Iris pigment epithelial cell (primary cell): ENCODE measurements at places on chromosomes 3 and 15.
A peak's percentile ranks its signal among the peaks of the same experiment; 100 is the strongest.

DNA sequence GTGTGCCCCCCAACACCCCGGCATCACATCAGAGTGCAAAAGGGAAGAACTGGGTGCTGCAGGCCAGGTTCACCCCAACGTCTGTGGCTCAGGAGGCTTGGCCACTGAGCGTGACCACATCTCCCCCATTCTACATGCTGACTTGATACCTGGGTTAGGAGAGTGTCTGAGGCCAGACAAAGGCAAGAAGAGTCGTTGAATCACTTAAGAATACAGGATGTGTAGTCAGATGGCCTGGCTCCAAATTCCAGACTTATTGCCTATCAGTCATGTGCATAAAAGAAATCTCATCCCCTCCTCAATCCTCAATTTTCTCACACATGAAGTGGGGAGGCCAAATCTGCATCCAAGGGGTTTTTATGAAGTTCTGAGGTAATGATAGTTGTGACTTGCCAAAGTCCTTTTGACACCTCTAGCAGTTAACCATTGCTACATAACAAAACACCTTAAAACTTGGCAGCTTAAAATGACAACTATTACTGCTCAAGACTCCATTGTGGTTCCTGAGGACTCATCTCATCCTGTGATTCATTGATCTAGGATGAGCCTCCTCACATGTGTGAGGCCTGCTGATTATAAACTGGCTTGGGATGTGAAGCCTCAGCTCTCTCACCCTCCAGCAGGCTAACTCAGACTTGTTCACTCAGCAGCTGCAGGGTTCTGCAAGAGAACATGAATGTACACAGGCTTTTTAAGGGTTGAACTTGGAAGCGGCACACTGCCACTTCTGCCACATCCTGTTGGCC is 138.8 kb upstream of the TLE3 start:
- DNase-seq: peak; percentile 88

- DNase-seq: peak; percentile 24
Measured at GRCh38 chr15:40695469-40695890, 506 bp downstream of the RAD51 start.

GRCh38 chr15:79410237-79410636 is 21.9 kb upstream of the MINAR1 start:
- no peak for DNase-seq

GRCh38 chr15:48202068-48202467 is 4.0 kb upstream of the SLC12A1 start:
- DNase-seq: no peak

- DNase-seq: no peak
Measured at GRCh38 chr15:28252831-28253230, 69.1 kb downstream of the HERC2 start.

DNA sequence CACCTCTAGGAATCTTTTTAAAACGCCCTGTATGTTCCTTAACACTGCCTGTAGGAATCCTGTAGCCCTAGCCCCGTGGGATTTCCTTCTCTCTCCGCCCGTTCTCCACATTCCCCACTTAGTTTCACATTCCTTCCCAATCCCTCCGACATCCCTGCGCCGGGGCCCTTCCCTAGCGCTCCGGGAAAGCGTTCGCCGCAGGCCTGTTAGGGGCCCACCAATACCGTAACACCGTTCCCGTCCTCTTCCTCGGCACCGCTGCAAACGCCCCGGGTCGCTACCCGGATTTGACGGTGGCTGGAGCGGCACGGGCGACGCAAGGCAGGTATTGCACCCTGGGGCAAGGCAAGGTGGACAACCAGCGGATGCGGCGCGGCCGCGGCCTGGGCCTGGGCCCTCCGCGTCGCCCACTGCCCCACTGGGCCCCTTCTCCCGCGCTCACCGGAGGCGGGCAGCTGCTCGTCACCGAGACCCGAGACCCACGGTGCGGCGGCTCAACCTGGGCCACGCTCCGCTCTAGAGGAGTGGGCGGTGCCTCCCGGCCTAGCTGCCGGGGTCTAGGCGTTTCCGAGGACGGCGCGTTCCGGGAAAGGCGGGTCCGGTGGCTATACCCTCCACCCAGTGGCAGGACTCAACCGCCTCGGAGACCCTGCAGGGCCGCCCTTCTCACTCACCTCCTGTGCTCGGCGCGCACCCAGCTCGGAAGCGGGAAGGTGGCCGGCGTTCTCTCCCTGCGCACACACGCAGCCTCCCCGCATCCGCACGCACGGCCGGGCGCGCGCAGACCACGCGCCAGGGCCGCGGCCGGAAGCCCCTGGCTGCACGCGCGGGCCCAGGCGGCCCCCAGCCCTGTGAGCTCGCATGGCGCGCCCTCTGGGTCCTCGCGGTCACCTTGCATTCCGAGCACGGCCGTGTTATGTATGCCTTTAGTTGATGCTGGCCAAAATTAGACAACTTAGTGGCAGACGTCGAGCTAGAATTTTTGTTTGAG is at the start of gene B3GALNT1:
Gene B3GALNT1 (minus strand): TSS at position 789 of the 991 bp plus-strand sequence. CDS start 18,595 bp downstream, outside the sequence.
- DNase-seq: peak; percentile 48

- DNase-seq: no peak
Measured at GRCh38 chr15:31278061-31278445, 48.6 kb upstream of the KLF13 start.

GRCh38 chr3:25695731-25696420 is 31.2 kb upstream of the TOP2B start:
- DNase-seq: no peak

GRCh38 chr3:196662033-196662432 is 22.5 kb downstream of the NRROS start:
- no peak for DNase-seq

- peak; percentile 15 for DNase-seq
Measured at GRCh38 chr3:126704494-126705214, 614 bp downstream of the CHCHD6 start.

- DNase-seq: no peak
Measured at GRCh38 chr3:132785292-132785691, 63.1 kb upstream of the NPHP3 start.

- DNase-seq: peak; percentile 56
Measured at GRCh38 chr3:112734171-112734570, 93.2 kb upstream of the CCDC80 start.

- DNase-seq: no peak
Measured at GRCh38 chr3:53592862-53593261, 98.5 kb downstream of the CACNA1D start.

GRCh38 chr3:8595695-8596115 is 48.9 kb downstream of the SSUH2 start:
- DNase-seq: no peak

- DNase-seq: no peak
Measured at GRCh38 chr15:99113547-99114271, 8.8 kb downstream of the SYNM start.
